ENCODE measurements at places on chromosomes 16 and 17. TPM values are rescaled to one million over a fixed set of nuclear protein-coding genes. Genes with fewer than 3 reads are reported as not detected.
A peak's percentile ranks its signal among the peaks of the same experiment; 100 is the strongest.

SALL1 gene
- total RNA-seq: not detected

GDPD1 gene
- not detected for total RNA-seq

DHRS11 gene
- total RNA-seq: 16.5 TPM

SLC52A1 gene
- not detected for total RNA-seq

SYNGR3 gene
- total RNA-seq: 1.6 TPM

SMIM5 gene
- 3.3 TPM for total RNA-seq

DNA sequence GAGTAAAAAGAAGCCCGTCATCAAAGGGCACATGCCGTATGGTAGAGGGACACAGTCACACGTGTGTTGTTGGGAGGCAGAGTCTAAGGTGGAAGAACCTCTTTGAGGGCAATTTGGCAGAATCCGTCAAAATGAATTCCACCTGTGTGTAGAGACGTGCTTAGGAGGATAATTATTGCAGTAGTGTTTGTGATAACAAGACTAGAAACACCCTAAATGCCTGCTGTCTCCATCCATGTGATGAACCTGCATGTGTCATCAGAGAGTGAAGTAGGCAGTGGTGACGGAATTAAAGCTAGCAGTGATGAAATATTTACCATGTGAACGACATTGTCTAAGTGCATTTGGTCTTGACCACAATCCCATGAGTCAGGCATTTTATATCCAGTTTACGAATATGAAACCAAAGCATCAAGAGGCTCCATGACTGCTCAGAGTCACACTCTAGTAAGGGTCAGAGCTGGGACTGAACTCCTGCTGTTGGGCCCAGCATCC lies 61.3 kb upstream of the ADORA2B start:
- H3K27me3 ChIP-seq: no peaks in the 10 kb centered on the region
- H3K4me3 ChIP-seq: no peak overlapping the region
- H3K27ac ChIP-seq: no peak overlapping the region
- H3K4me1 ChIP-seq: no peaks in the 10 kb centered on the region
- no peaks in the 10 kb centered on the region for H3K36me3 ChIP-seq

- no peak overlapping the region for H3K4me3 ChIP-seq
- H3K36me3 ChIP-seq: no peaks in the 10 kb centered on the region
- no peaks in the 10 kb centered on the region for H3K4me1 ChIP-seq
- no peaks in the 10 kb centered on the region for H3K27me3 ChIP-seq
Observed at GRCh38 chr16:21620592-21620991, 21.2 kb downstream of the METTL9 start.

- DNase-seq: no peak
- no peaks in the 10 kb centered on the region for H3K4me1 ChIP-seq
- H3K36me3 ChIP-seq: no peaks in the 10 kb centered on the region
- no peak overlapping the region for H3K4me3 ChIP-seq
- no peak overlapping the region for H3K27ac ChIP-seq
Observed at GRCh38 chr16:57020651-57021050, 31.3 kb downstream of the NLRC5 start.

- no peaks in the 10 kb centered on the region for H3K27me3 ChIP-seq
- no peak overlapping the region for H3K27ac ChIP-seq
- no peaks in the 10 kb centered on the region for H3K36me3 ChIP-seq
- no peak overlapping the region for H3K4me3 ChIP-seq
- H3K4me1 ChIP-seq: no peaks in the 10 kb centered on the region
- DNase-seq: no peak
Observed at GRCh38 chr16:25988882-25989281, 297.1 kb downstream of the HS3ST4 start.

DNA sequence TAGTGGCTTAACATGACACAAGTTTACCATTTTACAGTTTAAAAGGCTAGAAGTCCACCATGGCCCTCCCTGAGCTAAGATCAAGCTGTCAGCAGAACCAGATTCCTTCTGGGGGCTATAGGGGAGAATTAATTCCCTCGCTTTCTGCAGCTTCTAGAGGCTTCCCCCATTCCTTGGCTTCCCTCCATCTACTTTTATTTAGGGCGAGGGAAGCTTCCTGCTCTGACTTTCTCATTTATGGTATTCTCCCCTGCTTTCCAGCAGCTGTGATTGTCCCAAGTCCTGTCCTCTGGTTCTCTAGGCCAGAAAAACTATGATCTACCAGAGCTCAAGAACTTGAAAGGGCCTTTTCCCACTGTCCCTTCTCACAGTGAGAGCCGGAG lies 4.3 kb downstream of the CETP start:
- H3K4me1 ChIP-seq: peaks cover 10% of the 10 kb centered on the region
- H3K36me3 ChIP-seq: no peaks in the 10 kb centered on the region
- H3K27me3 ChIP-seq: no peaks in the 10 kb centered on the region
- H3K27ac ChIP-seq: no peak overlapping the region

DNA sequence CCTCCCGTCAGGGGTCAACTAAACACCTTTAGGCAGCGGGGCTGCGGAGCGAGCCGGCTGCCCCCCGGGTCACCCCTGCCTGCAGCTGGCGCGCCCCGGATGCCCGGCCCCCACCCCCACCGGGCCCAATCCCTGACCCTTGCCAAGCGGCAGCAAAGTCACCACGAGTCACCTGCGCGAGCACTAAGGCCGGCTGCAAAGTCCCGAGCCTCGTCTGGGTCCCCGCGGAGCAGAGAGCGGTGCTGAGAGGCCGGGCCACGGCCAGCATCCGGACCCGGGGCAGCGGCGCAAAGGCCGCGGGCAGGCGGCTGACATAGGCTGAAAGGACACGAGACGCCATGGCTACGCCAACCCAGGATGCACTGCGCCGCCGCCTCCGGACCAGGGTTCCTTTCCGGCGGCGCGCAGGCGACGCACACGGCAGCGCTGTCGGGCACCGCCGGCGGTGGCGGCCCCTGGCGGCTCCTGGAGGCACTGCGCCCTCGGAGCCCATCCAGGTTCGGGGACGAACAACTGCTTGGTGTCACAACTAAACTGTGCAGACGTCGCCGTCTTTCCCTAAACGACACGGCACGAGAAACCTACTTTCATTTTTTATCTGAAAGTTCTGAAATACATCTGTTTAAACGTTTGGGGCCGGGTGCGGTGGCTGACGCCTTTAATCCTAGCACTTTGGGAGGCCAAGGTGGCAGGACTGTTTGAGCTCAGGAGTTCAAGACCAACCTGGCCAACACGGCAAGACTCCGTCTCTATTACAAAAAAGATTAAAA lies at the start of gene NDUFAB1:
Gene NDUFAB1, minus strand, starts transcription at position 366 of the 770 bp plus-strand sequence. Its CDS starts 26 bp downstream, at position 340.
- H3K27me3 ChIP-seq: no peaks in the 10 kb centered on the region
- H3K4me1 ChIP-seq: peaks cover 13% of the 10 kb centered on the region
- H3K27ac ChIP-seq: peak within 1 kb of the TSS; percentile 78
- DNase-seq: peak; percentile 95
- H3K36me3 ChIP-seq: no peaks in the 10 kb centered on the region
- H3K4me3 ChIP-seq: peak within 1 kb of the TSS; percentile 80

DNA sequence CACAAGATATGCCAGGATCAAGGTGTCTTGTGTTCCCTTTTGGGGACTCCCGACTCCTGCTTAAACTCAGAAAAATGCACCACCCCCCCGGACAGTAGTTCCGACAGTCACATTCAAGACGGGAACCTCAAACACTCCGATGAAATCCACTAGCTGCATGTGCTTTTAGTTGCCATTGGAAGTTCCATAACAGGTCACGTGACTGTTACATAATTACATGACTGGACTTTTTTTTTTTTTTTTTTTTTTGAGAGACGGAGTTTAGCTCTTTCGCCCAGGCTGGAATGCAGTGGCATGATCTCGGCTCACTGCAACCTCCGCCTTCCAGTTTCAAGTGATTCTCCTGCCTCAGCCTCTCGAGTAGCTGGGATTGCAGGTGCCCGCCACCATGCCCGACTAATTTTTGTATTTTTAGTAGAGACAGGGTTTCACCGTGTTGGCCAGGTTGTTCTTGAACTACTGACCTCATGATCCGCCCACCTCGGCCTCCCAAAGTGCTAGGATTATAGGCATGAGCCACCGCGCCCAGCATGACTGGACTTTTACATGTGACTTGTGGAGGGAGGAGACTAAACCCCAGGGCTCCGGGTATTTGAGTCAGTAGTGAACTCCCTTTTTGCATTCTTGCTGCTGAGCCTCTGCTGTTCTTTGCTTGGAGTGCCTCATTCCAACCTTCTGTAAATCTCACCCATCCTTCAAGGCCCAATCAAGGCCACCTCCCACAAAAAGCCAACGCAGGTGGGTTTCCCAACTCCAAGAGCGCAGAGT lies 1.6 kb downstream of the SIRT7 start:
- peaks cover 29% of the 10 kb centered on the region for H3K4me1 ChIP-seq
- no peak overlapping the region for H3K4me3 ChIP-seq
- peaks cover 6% of the 10 kb centered on the region for H3K36me3 ChIP-seq
- no peaks in the 10 kb centered on the region for H3K27me3 ChIP-seq
- H3K27ac ChIP-seq: no peak overlapping the region

- H3K36me3 ChIP-seq: no peaks in the 10 kb centered on the region
- H3K27me3 ChIP-seq: no peaks in the 10 kb centered on the region
- no peak for DNase-seq
Observed at GRCh38 chr17:77165577-77165976, 24.8 kb downstream of the SEC14L1 start.

DNA sequence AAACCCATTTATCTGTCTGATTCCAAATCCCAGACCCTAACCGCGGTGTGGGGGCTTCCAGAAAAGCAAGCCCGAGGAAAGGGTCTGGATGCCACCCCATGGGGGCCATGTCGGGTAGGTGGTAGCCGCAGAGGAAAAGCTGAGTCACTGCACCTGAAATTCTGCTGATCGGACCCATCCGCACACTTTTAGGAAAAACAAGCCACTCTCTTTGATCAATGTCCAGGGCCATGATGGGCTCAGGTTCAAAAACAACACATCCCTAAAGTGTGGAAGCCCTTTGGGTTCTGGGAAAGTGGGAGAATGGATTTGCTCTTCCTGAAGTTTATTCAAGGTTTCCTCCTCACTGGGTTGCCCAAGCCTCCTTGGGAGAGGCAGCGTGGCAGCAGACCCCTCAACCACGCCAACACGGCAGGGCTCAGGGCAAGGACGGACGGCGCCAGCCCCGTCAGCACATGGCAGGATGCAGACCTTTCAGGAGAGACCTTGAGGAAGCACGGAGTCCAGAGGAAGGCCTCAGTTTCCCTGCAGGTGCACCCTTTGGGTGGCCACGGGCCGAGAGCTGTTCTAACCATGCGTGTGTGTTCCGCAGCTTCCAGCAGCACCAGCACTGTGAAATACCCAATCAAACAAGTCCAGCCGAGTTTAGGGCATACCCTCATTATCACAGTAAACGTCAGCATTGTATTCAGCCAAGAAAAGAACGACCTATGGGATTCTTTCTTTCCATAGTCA lies 367.0 kb downstream of the FOXL1 start:
- no peak for DNase-seq
- H3K27ac ChIP-seq: no peak overlapping the region
- H3K27me3 ChIP-seq: no peaks in the 10 kb centered on the region
- H3K4me3 ChIP-seq: no peak overlapping the region

DNA sequence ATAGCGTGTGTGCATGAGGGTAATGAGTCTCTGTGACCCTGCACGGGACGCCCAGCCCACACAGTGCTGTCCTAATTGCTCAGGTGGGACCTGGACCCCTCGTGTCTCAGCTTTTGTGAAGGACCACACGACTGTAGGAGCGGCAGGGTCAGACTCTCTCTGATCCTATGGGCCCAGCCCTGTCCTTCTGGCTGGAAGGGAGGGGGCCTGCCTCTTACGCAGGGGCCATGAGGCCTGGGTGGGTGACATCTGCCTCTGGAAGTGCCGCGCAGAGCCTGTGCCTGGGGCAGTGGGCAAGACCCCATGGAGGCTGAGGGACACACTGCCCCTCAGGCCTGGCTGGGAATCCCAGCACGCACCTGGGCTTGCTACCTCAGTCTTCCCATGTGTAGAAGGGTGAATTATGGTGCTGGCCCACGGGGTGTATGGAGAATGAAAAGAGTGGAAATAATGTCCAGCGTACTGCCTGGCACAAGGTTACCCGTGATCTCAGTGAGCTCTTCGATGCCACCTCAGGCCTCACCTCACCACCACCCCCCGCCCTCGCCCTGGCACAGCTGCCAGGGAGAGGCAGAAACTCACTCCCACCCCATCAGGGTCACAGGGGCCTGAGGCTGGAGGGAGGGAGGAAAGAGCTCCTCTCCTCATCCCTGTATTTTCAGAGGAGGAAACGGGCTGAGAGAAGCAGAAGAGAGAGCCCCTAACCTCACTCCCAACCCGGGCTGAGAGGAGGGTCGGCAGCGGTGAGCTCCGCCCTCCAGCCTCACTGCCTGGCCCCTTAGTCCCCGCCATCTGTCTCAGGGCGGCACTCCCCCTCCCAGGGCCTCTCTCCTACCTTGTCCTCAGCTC lies 27.1 kb upstream of the DBNDD1 start:
- peak; percentile 45 for DNase-seq
- no peaks in the 10 kb centered on the region for H3K36me3 ChIP-seq
- peaks cover 17% of the 10 kb centered on the region for H3K4me1 ChIP-seq

GRCh38 chr17:17191961-17192381 lies 14.2 kb downstream of the PLD6 start:
- no peaks in the 10 kb centered on the region for H3K36me3 ChIP-seq
- H3K4me1 ChIP-seq: peaks cover 14% of the 10 kb centered on the region
- H3K4me3 ChIP-seq: no peak overlapping the region
- no peaks in the 10 kb centered on the region for H3K27me3 ChIP-seq
- no peak overlapping the region for H3K27ac ChIP-seq

DNA sequence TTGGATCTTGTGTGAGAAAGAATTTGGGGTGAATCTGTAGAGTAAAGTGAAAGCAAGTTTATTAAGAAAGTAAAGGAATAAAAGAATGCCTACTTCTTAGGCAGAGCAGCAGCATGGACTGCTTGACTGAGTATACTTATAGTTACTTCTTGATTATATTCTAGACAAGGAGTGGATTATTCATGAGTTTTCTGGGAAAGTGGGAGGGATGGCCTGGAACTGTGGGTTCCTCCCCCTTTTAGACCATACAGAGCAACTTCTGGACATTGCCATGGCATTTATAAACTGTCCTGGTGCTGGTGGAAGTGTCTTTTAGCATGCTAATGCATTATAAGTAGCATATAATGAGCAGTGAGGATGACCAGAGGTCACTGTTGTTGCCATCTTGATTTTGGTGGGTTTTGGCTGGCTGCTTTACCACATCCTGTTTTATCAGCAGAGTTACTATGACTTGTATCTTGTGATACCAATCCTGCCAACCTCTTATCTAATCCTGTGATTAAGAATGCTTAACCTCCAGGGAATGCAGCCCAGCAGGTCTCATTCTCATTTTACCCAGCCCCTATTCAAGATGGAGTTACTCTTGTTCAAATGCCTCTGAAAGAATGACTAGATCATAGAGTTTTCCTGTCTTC lies 58.7 kb downstream of the HSD17B2 start:
- DNase-seq: no peak
- no peak overlapping the region for H3K27ac ChIP-seq
- H3K36me3 ChIP-seq: peaks cover 3% of the 10 kb centered on the region
- H3K27me3 ChIP-seq: no peaks in the 10 kb centered on the region

- H3K4me1 ChIP-seq: peaks cover 9% of the 10 kb centered on the region
- no peak for DNase-seq
- H3K27ac ChIP-seq: peak overlapping the region; percentile 6
- no peaks in the 10 kb centered on the region for H3K27me3 ChIP-seq
Observed at GRCh38 chr17:2361010-2361760, 23.9 kb downstream of the SGSM2 start.

All from body of pancreas (tissue), 4 donors.